ENCODE measurements at places on chromosomes 4 and X. TPM values are rescaled to one million over a fixed set of nuclear protein-coding genes. Genes with fewer than 3 reads are reported as not detected.

Gene TCEAL5
- not detected for total RNA-seq

Gene DGKK
- 0.03 TPM for total RNA-seq

GRCh38 chr4:78799551-78800495 lies 23.7 kb downstream of the BMP2K start:
- no peak for DNase-seq

DNA sequence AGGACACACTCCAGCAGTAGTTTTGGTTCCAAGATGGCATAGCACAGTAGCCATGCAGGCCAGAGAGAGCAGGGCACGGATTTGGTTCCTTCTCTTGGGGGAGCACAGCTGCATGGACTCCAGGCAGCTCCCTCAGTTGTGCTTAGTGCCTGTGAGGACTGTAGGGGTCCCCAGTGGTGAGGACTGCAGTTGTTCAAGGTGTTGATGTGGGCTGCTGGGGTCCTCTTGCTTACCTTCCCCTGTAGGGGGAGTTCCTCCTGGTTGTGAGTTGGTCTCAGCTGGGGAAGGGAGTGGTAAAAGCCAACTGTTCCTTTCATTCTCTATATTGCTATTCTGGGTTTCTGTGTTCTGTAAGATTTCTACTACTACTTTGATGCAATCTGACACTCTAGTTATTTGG lies 606.5 kb downstream of the MAGEB5 start:
- DNase-seq: no peak

DNA sequence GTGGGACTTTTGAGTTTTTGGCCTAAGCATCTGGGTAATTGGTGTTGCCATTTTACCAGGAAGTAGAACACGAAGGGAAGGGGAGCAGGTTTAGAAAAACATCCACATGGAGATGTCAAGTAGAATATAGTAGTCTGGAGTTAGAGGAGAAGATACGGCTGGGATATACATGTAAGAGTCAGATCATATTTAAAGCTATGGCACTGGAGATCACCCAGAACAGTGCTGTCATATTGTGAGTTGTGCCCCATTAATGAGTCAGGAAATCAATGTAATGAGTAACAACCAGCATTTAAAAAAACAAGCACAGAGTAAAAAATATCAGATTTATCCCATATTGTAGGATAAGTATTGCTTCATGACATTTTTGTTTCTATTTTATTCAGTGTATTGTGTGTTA lies 4.2 kb downstream of the GSTCD start:
- no peak for DNase-seq

Data from left lung (tissue), 14 donors.